Lung (tissue), 17 donors: ENCODE measurements at places on chromosomes 12 and 14. TPM values are rescaled to one million over a fixed set of nuclear protein-coding genes. Genes with fewer than 3 reads are reported as not detected.

Gene PPP4R4
- polyA plus RNA-seq: 2.3 TPM

Gene NAA30
- polyA plus RNA-seq: 2.8 TPM

Gene EFS
- 6.5 TPM for polyA plus RNA-seq

Gene NYNRIN
- 2.9 TPM for polyA plus RNA-seq

Gene LRIG3
- polyA plus RNA-seq: 10.0 TPM

Gene RNASE7
- polyA plus RNA-seq: 0.18 TPM

Gene GSG1
- not detected for polyA plus RNA-seq

Gene AGAP2
- 1.4 TPM for polyA plus RNA-seq

Gene GLT1D1
- polyA plus RNA-seq: 0.39 TPM

Gene CDH24
- 2.0 TPM for polyA plus RNA-seq

Gene IL26
- polyA plus RNA-seq: not detected

Gene TCL1A
- 2.8 TPM for polyA plus RNA-seq

Gene NEMF
- polyA plus RNA-seq: 19.7 TPM

Gene C1S
- polyA plus RNA-seq: 148 TPM

Gene GPD1
- 9.9 TPM for polyA plus RNA-seq

Gene AQP6
- 0.06 TPM for polyA plus RNA-seq

Gene KRT75
- polyA plus RNA-seq: 0.01 TPM

Gene SRRM4
- 0.02 TPM for polyA plus RNA-seq

Gene GPR65
- 2.1 TPM for polyA plus RNA-seq

Gene TBX5
- polyA plus RNA-seq: 5.6 TPM

Gene RFX4
- not detected for polyA plus RNA-seq

Gene KCNMB4
- 4.2 TPM for polyA plus RNA-seq

Gene KLRD1
- polyA plus RNA-seq: 1.1 TPM

Gene OR4K13
- polyA plus RNA-seq: not detected

Gene TPH2
- polyA plus RNA-seq: 0.01 TPM

Gene IL31
- not detected for polyA plus RNA-seq

Gene GRIP1
- 0.20 TPM for polyA plus RNA-seq

Gene CACNA1C
- 3.2 TPM for polyA plus RNA-seq

Gene SERPINA12
- not detected for polyA plus RNA-seq

Gene HOXC4
- polyA plus RNA-seq: 0.31 TPM

Gene OAS1
- 14.6 TPM for polyA plus RNA-seq

Gene TMEM233
- polyA plus RNA-seq: 0.13 TPM

Gene KRT72
- polyA plus RNA-seq: 0.14 TPM

Gene EMP1
- 243 TPM for polyA plus RNA-seq

Gene C12orf50
- polyA plus RNA-seq: 0.05 TPM

Gene PLEKHG3
- 11.0 TPM for polyA plus RNA-seq

Gene TOMM20L
- not detected for polyA plus RNA-seq

Gene KLHDC1
- polyA plus RNA-seq: 3.7 TPM

Gene CMA1
- not detected for polyA plus RNA-seq

Gene CYP46A1
- polyA plus RNA-seq: 1.0 TPM
